ENCODE measurements at places on chromosomes 4 and X. TPM values are rescaled to one million over a fixed set of nuclear protein-coding genes. Genes with fewer than 3 reads are reported as not detected.

The UGT2A1 gene
- not detected for total RNA-seq

The KDR gene
- 13.7 TPM for total RNA-seq

- DNase-seq, result no peak
Observed at GRCh38 chr4:61407642-61408618, 207.8 kb downstream of the ADGRL3 start.

DNA sequence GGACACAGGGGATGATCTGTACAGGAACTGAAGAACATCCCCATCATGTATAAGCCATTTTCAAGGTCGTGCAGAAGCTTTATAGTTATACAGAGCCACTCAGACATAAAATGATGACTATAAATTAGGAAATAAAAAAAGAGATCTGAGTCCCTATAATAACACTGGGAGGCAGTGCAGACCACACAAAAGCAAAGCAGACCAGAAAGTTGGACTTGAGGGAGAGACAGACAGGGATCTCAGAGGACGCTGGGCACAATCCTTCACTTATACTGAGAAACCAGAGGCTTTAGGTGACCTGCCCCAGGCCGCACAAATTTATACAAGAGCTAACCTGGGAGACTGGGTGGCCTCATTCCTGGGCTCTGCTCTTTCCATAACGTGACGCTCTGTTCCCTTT, 70.5 kb downstream of the HADH start:
- DNase-seq, result no peak

GRCh38 chrX:64195862-64196261, 9.6 kb downstream of the AMER1 start:
- DNase-seq, result no peak
